NCI-H1105 (cell line): ENCODE measurements at places on chromosomes 3 and 15.

DNA sequence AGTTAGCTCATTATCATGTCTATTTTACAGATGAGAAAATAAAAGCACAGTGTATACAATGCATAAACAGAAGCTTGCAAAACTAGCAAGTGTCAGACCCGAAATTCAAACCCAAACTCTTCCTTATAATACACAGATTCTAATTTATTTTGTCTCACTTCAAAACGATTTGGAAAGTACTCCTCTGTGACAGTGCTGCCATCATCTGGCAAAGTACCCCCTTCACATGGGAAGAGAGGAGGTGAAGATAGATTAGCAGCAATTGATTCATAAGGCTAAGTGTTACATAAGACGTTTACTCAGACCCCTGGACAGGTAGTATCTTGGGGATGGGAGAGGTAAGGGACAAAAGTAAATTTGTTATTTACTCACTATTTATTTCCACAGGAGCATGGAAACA, 744.0 kb upstream of the SGO1 start:
- DNase-seq, result no peak

DNA sequence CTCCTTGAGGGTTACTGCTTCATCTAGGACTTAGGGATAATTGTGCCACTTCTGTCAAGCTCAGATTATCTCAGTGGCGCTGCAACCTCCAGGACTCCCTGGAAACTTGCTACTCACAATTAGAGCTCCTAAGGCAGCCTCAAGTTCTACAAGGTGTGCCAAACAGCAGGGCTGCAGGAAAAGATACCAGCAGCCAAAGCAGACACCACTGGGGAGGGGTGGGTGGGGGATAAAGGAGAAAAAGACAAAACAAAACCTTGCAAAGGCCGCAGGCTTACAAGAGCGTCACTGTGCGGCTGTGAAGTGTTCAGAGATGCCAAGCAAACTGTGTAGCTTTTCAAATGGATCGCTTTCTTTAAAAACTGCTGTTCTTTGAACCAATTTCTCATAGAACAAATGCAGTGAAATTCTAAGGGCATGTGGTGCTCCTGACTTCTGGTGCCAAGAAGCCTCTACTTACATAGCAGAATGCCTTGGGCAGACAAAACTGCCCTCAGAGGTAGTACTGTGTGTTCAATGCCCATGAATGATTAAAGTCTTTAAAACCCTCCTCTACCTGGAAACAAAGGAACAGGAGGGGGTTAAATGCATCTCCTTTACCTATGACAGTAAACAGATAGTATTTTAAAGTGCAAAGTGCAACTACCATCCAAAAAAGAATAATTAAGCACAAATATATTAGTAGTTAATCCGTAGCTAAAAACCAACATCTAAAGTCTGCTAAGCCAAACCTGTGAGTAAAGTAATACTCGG, 353.4 kb downstream of the FOXP1 start:
- DNase-seq, result no peak

GRCh38 chr15:39851500-39852092, 68.5 kb downstream of the GPR176 start:
- DNase-seq, result no peak

- no peak for DNase-seq
Observed at GRCh38 chr15:73931441-73931840, 5.2 kb downstream of the LOXL1 start.

DNA sequence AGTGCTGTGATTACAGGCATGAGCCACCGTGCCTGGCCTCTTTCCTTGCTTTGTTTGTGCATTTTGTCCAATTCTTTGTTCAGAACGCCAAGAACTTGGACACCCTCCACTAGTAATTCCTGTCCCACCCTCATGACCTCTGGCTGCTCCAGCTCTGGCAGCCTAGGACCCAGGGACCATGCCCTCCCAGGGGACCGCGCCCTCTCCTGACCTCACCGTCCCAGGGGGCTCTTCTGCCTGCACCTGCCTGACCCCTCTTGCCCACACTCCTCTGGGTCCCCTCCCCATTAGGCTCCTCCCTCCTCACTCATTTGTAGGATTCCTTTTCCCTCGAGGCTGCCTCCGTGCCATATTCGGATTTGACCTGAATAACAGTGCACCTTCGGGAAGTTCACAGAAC, 41.1 kb downstream of the FSD2 start:
- no peak for DNase-seq

- no peak for DNase-seq
Observed at GRCh38 chr15:89369341-89369947, 34.8 kb upstream of the POLG start.

- DNase-seq, result no peak
Observed at GRCh38 chr3:16840101-16840424, 44.7 kb upstream of the PLCL2 start.

DNA sequence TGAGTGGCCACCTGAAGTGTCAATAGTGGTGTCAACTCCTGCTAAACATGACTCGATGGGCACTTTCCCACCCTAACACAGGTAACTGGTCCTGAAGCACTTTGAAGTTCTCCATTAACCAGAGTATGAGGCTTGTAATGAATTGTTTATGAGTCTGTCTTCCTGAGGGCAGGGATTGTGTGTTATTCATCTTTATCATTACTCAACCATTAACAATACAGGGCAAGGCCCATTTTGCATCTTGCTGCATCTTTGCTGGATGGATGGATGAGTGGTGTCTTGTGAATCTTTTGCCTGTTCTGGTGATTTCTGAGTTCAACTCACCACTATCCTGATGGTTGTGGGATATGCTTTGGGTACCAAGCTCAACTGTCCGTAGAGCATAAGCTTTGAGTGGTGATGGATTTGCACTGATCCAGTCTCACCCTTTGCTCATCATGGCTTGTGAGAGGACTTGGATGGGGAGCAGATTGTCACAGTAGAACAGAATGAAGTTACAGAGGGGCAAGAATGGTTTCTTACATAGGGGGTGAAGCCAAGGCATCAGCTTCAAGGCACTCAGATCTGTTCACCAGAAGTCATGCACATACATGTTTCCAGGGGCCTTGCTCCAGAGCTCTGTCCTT, 22.3 kb upstream of the EPB42 start:
- DNase-seq, result no peak

GRCh38 chr3:72319194-72320094, 528.8 kb downstream of the SHQ1 start:
- DNase-seq, result no peak

- DNase-seq, result no peak
Observed at GRCh38 chr3:119428538-119428937, 34.9 kb downstream of the TMEM39A start.

GRCh38 chr3:134543113-134543512, 57.3 kb downstream of the CEP63 start:
- no peak for DNase-seq

GRCh38 chr15:40372981-40373380, 9.5 kb upstream of the KNSTRN start:
- no peak for DNase-seq

DNA sequence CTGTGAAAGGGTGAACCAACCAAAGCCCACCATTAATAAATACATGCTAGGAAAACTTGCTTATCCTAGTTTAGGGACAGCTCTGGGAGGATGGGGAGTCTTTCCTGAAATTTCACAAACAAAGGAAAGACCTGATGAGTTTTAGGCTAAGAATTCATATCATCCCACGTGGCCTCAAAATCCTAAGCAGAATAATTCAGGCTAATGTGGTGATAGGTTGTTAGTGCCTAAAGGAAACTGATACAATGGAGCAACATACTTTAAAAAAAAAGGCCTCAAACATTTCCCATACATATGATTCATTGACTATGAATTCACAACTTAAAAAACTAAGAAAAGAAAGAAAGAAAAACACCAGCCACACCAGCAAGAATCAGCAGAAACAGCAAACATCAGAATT, 126.9 kb upstream of the CNTN4 start:
- DNase-seq, result no peak

DNA sequence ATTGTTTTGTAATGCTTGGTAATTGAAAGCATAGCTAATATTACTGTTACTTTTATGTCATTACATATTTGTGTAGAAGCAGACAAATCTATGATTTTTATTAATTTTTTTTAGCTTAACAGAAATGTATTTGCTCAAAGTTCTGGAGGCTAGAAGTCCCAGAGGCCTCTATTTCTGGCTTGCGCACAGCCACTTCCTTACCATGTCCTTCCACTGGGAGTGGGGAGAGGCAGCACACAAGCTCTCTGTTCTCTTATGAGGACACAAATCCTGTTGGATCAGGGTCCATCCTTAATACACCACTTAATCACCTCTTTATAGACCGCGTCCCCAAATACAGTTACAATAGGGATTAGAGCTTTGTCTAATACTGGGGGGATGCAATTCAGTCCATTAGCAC, 1061.4 kb downstream of the OTOL1 start:
- no peak for DNase-seq

DNA sequence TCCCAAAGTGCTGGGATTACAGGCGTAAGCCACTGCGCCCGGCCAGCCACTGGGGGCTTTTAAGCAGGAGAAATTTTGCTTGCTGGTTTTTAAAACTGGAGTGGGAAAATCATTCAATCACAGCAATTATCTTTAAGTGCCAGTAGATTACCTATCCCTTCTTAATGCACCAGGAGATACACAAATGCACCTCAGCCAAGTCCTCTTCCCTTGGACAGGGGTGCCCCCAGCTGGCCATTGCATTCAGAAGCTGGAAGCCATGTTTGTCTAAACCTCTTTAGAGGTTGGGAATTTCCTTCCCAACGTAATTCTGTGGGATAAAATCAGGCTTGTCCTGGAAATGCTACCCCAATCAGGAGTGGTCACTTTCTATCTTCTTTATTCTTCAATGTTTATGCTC, 26.6 kb downstream of the MIX23 start:
- DNase-seq, result peak; percentile 71

- DNase-seq, result peak; percentile 25
Observed at GRCh38 chr3:189094539-189094938, 77.2 kb upstream of the TPRG1 start.

DNA sequence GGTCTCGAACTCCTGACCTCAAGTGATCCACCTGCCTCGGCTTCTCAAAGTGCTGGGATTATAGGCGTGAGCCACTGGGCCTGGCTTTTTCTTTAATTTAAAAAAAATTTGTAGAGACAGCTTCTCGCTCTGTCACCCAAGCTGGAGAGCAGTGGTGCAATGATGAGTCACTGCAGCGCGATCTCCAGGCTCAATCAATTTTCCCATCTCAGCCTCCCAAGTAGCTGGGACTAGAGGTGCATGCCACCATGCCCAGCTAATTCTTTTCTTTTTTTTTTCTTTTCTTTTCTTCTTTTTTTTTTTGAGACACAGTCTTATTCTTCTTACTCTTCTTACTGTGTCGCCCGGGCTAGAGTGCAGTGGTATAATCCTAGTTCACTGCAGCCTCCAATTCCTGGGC, 19.8 kb downstream of the TUBGCP4 start:
- no peak for DNase-seq

GRCh38 chr3:133123636-133124035, 85.4 kb downstream of the TMEM108 start:
- DNase-seq, result no peak

GRCh38 chr3:133890037-133890436, 5.6 kb downstream of the RAB6B start:
- DNase-seq, result no peak

GRCh38 chr3:184129012-184129411, 6.1 kb upstream of the EIF2B5 start:
- peak; percentile 31 for DNase-seq

DNA sequence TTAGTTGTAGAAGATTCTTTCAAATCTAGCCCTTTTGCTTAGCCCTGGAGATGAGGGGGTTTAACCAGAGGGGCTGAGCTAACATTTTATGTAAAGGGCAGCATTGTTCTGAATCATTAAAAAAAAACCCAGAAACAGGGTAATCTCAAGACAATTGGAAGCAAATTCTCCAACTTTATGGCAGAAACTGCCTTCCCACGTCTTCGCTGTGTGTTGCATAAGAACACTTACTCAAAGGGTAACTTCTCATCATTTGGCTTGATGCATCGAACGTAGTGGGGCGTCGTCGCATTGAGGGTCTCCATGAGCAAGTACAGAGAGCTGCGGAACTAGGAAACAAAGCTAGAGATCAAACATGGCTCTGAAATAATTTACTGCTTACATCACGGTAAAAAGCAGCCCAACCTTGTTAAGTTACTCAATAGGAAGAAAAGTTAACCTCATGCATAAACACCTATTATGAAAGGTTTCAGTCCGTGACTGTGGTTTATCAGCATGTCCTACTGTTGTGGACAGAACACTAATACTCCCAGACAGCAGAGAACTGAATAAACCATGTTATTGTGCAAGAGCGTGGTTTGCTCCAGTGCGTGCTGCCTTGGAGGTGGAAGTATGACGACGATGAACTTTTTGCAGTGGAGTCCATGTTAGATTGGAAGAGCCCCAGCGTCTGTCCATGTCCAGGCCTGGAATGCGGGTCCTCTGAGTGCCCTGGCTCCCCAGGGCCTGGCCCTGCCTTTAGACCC, 48.7 kb downstream of the MYO5C start:
- DNase-seq, result no peak

GRCh38 chr3:46665763-46666452, 27.6 kb downstream of the ALS2CL start:
- no peak for DNase-seq

- peak; percentile 67 for DNase-seq
Observed at GRCh38 chr15:66566963-66567531, 1.2 kb upstream of the LCTL start.

DNA sequence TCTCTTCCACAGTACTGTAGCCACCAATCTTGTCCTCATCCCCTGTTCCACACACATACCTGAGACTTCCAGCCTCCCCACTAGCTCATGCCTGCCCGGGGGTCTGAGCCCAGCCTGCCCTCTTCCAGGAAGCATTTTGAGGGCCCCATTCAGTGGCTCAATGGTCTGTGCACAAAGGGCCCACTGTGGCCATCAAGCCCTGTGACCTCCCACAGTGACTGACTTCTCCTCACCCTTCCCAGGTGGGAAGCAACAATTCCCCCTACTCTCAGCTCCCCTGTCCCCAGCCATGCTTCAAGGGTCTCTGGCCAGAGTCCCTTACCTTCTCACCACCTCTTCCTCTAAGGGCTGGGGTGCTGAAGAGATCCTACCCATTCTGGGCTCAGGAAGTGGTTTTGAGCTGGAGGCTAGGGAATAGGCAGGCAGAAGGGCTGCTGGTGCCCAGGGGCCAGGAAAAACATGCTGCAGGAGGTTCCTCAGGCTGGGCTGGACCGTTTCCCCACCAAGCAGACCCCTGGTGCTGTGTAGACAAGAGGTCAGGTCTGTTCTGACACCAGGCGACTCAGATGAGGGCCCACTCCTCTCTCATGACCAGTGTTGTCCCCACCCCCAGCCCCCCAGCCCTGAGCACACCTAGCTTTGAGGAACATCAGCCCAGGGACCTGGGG, 3.0 kb upstream of the KLF15 start:
- DNase-seq, result no peak

- no peak for DNase-seq
Observed at GRCh38 chr3:51943451-51944391, 1.6 kb downstream of the PARP3 start.
